Upper lobe of right lung (tissue), 1 donor: ENCODE measurements at places on chromosomes 7 and 10. TPM values are rescaled to one million over a fixed set of nuclear protein-coding genes. Genes with fewer than 3 reads are reported as not detected.

Gene SNX13
- total RNA-seq, result 47.0 TPM

Gene LIPF
- total RNA-seq, result not detected

Gene PRSS58
- total RNA-seq, result not detected

Gene AP3M1
- total RNA-seq, result 33.1 TPM

Gene CALHM3
- not detected for total RNA-seq

Gene DYNC1I1
- total RNA-seq, result 2.3 TPM

Gene FXYD4
- total RNA-seq, result 1.1 TPM

DNA sequence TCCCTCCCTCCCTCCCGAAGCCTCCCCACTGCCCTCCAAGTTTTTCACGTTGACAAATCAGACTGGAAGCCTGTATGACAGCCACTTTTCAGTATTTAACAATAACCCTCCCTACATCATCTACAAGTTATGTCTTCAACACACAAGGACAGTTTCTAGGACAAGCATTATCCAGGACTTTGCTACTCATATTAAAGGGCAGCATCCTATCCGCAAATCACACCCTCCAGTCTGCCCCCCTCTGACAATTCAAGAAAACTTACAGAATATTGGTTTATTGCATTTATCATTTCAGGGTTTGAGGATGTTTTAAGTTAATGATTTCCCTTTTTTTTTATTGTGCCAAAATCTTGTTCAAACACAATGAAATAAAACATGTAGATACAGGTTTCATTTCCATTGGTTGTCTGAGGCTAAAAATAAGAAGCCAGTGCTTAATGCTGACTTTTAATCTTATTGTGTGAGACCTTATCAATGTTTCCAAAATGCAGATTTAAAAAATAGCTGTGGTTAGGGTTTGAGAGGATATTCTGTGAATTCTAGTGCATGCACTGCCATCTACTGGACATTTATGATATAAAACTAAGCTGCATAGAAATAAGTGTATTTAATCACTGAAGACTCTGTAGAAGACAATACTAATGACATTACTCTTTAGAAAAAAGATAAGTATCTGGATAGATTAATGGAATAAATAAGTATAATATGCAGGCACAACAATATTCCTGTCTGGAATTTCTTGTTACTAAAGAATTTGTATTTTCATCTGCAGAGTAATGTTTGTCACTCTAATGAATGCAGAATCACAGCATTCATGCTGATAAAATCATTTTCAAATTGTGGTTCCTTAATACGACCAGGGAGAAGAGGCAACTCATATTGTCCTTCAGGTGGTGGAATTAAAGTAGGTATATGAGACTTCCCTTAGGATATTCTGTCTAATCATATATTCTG lies 64.1 kb downstream of the CAV1 start:
- no peak overlapping the region for H3K4me3 ChIP-seq
- no peaks in the 10 kb centered on the region for H3K27me3 ChIP-seq
- peaks cover 23% of the 10 kb centered on the region for H3K4me1 ChIP-seq
- peak overlapping the region; percentile 15 for H3K27ac ChIP-seq
- no peaks in the 10 kb centered on the region for H3K36me3 ChIP-seq

GRCh38 chr10:7445474-7446185 lies 34.8 kb upstream of the SFMBT2 start:
- no peak overlapping the region for H3K27ac ChIP-seq
- no peaks in the 10 kb centered on the region for H3K36me3 ChIP-seq
- H3K4me3 ChIP-seq, result no peak overlapping the region
- no peak for DNase-seq
- no peaks in the 10 kb centered on the region for H3K4me1 ChIP-seq
- no peaks in the 10 kb centered on the region for H3K27me3 ChIP-seq

GRCh38 chr7:73895626-73896025 lies 34.7 kb downstream of the TMEM270 start:
- no peak for DNase-seq
- no peaks in the 10 kb centered on the region for H3K36me3 ChIP-seq
- H3K27me3 ChIP-seq, result no peaks in the 10 kb centered on the region
- no peak overlapping the region for H3K4me3 ChIP-seq

DNA sequence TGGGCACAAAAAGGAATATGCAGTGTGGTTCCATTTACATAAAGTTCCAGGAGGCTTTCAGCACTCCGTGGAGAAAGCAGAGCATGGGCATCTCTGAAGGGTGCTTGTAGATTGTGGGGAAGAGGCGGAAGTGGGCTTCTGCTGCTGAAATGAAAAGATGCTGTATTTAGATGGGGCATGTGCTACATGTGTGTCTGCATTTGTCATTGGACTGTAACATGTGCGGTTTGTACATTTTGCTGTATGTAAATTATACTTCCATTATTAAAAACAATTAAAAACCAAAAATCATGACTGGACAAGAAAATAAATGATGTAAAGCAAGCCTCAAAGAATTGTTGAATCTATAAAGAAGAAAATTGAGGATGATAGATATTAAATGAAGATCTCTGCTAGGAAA lies 334.0 kb downstream of the WDR37 start:
- H3K36me3 ChIP-seq, result no peaks in the 10 kb centered on the region
- no peak for DNase-seq
- H3K27me3 ChIP-seq, result no peaks in the 10 kb centered on the region
- H3K27ac ChIP-seq, result no peak overlapping the region

DNA sequence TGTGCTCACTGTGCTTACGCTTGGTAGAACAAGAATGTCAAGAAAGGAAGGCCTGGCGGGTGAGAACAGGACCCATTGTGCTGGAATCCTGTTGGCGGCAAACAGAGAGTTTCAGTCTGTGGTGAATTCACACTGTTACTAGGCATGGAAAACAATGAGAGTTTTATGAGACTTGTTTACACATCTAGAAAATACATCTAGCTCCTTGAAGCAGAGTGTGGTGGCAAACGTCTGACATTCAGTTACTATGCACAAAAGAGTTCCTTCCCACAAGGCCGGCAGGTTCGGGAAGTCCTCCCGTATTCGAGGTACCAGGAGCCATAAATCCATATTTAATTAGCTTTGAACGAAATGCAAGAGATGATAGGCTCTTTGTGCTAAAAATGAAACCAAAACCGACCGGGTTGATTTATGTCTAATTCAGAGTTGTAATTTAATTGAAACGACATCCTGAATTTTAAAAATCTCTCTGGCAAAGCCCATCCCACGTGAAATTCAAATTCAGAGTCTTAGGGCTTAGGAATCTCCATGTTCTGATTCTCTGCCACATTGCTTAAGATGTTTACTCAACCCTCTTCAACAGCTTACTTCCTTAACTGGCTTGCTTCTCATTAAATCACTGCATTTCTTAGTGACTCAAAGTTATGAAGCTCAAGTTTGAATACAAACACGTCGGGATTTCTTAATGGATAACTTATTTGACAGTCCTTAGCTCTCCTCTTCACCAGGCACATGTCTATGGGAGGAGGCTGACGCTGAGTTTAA lies 299.9 kb upstream of the PITRM1 start:
- DNase-seq, result no peak
- peaks cover 53% of the 10 kb centered on the region for H3K4me1 ChIP-seq
- no peaks in the 10 kb centered on the region for H3K27me3 ChIP-seq
- H3K36me3 ChIP-seq, result no peaks in the 10 kb centered on the region
- peak overlapping the region; percentile 77 for H3K27ac ChIP-seq
- peak overlapping the region; percentile 37 for H3K4me3 ChIP-seq

- H3K36me3 ChIP-seq, result no peaks in the 10 kb centered on the region
- no peaks in the 10 kb centered on the region for H3K27me3 ChIP-seq
- no peak overlapping the region for H3K4me3 ChIP-seq
- no peak overlapping the region for H3K27ac ChIP-seq
Observed at GRCh38 chr10:11386044-11386443, 225.4 kb downstream of the USP6NL start.

DNA sequence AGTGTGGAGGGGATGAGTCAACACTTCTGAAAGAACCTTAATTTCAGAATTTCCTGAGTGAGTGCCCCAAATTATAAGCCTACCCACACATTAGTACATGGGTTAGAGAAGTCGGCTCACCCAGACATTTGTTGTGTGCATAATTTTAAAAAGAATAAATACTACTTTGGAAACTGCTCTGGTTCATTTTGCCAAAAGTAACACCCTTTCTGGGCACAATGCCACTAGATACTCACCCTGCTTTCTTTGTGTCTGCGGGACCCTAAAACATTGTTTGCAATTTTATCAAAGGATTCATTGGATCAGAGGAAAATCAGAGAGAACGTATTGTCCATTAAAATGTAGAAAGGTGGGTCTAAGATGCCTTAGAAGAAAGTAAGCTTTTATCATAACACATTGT lies 245.5 kb upstream of the NRP1 start:
- no peaks in the 10 kb centered on the region for H3K27me3 ChIP-seq
- H3K4me1 ChIP-seq, result no peaks in the 10 kb centered on the region
- no peak overlapping the region for H3K4me3 ChIP-seq
- no peaks in the 10 kb centered on the region for H3K36me3 ChIP-seq
- H3K27ac ChIP-seq, result no peak overlapping the region

DNA sequence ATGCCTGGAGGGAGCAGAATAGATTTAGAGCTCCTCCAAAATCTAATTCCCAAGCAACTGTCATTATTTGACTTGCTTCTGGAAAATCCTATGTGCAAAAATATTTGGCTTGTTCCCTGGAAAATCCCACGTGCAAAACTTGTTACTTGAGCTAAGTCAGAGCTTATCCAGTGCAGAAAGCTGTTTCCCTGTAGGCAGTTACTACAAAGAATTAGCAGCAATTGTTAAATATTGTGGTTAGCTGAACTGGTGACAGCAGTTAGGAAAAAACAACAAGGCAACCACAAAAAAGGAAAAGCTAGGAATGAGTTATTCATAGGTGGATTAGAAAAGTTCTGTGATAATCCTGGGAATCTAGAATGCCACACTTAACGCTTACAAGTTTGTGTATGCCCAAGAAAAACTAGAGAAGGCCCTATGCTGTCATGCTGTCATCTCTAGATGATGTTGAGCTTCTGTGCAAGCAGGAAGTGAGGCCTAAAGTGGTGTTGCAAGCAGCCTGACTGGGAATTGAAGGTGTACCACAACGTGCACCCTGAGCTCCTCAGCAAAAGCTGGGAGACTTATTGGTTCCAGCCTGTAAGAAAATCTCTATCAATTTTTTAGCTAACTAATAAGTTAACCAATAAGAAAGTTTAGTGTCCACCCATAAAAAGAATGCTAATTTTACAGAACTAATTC lies 738.6 kb upstream of the LRRTM3 start:
- no peaks in the 10 kb centered on the region for H3K4me1 ChIP-seq
- no peak for DNase-seq
- H3K36me3 ChIP-seq, result no peaks in the 10 kb centered on the region
- no peak overlapping the region for H3K27ac ChIP-seq
- H3K27me3 ChIP-seq, result no peaks in the 10 kb centered on the region

DNA sequence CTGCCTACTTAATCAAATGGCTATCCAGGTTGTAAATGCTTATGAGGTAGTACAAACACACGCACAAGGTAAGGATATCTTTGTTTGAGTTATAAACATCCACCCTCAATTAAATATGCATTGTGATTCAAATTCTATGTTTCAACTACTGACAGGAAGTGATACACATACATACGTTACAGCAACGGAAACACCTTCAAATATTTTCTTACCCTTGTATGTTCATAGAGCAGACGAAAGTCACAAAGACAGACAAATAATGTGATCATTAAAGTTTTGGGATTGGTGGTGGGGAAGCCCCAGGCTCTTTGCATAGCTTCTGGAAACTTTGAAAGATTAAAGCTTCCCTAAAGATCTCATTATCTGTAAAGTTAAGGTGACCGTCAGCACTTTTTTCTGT lies 521.0 kb downstream of the PARD3 start:
- no peaks in the 10 kb centered on the region for H3K27me3 ChIP-seq
- H3K27ac ChIP-seq, result no peak overlapping the region
- H3K4me3 ChIP-seq, result no peak overlapping the region
- H3K36me3 ChIP-seq, result no peaks in the 10 kb centered on the region
- no peak for DNase-seq
- peaks cover 8% of the 10 kb centered on the region for H3K4me1 ChIP-seq

DNA sequence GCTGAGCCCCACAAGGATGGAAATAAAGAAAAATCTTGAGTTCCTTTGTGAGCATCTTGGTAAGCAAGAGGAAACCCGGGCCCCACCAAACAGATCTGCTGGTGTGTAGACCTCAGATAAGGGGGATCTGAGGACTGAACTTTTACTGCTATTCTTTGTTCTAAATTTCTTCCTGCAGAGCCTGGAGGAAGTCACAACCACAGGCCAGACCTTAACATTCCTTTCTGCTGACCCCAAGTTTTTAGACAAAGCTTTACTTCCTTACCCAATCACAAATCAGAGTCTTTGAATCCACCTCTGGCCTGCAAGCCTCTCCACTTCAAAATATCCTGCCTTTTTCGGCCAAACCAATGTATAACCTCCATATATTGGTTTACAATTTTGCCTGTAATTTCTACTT lies 352.6 kb upstream of the AUTS2 start:
- no peaks in the 10 kb centered on the region for H3K36me3 ChIP-seq
- no peak for DNase-seq
- H3K27me3 ChIP-seq, result no peaks in the 10 kb centered on the region
- H3K27ac ChIP-seq, result no peak overlapping the region
- no peaks in the 10 kb centered on the region for H3K4me1 ChIP-seq
- no peak overlapping the region for H3K4me3 ChIP-seq

DNA sequence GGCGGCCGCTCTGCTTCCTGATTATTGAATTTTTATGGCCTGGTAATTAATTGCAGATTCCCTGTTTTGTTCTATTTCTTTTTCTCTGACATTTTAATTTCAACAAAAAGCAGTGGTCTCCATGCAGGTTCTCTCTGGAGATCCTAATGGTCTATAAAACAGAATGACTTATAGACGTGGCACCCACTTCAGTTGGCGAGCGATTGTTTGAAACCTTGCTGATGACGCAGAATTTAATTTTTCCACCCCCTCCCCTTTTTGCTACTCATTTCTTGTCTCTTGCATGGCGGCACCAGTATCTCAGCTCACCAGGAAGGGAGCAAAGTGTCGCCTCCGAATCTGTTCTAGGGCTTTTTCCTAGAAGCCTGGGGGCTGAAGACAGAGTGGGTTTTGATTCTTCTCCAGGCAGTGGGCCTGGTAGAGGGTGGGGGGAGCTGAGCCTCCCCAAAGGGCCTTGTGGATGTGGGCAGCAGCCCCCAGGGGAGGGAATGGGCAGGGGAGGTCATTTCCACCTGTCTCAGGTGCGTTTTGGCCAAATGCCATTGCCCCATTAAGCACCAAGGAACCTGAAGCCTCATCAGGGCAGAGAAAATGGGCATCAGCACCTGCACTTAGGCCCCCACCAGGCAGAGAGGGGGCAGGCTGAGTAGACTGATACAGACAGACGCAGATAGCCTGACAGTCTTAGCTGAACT lies 3.5 kb upstream of the COMTD1 start:
- no peak overlapping the region for H3K27ac ChIP-seq
- no peak overlapping the region for H3K4me3 ChIP-seq
- peaks cover 9% of the 10 kb centered on the region for H3K4me1 ChIP-seq
- H3K27me3 ChIP-seq, result no peaks in the 10 kb centered on the region

- no peak for DNase-seq
- no peaks in the 10 kb centered on the region for H3K27me3 ChIP-seq
- H3K36me3 ChIP-seq, result peaks cover 86% of the 10 kb centered on the region
Observed at GRCh38 chr7:135186841-135187253, 16.3 kb upstream of the CYREN start.

DNA sequence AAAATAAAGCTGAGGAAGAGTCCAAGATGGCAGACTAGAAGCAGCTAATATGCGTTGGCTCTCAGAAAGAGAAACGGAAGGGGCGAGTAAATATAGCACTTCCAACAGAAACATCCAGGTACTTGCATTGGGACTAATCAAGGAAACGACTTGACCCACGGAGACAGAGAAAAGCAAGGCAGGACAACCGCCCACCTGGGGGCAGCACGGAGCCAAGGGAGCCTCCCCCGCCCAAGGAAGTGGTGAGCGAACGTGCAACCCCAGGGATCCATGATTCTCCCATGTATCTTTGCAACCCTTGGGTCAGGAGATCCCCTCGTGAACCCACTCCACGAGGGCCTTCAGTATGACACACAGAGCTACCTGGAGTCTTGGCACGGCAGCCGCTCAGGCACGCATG lies 45.4 kb upstream of the GRM3 start:
- peak; percentile 51 for DNase-seq
- no peak overlapping the region for H3K4me3 ChIP-seq
- no peaks in the 10 kb centered on the region for H3K27me3 ChIP-seq
- no peaks in the 10 kb centered on the region for H3K36me3 ChIP-seq
- no peak overlapping the region for H3K27ac ChIP-seq
